ENCODE measurements at places on chromosomes 3 and 15.

DNA sequence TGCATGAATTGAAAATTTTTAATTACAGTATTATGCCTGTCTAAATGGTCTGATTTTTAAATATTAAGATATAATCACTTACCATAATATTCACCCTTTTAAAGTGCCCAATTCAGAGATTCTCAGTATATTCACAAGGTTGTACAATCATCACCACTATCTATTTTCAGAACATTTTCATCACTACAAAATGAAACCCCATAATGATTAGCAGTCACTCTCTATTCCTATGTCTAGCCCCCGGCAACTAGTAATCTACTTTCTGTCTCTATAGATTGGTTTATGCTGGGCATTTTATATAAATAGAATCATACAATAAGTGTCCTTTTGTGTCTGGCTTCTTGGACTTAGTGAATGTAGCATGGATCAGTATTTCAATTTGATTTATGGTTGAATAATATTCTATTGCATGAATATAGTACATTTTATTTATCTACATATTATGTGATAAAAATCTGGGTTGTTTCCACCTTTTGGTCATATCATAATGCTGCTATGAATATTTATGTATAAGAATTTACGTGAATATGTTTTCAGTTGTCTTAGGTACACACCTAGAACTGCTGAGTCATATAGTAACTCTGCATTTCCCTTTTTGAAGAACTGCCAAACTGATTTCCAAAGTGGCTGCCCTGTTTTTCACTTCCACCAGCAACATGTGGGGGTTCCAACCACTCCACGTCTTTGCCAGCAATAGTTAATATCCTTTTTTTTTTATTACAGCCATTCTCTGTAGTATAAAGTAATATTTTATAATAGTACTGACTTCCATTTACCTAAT, 485.7 kb upstream of the ZNF385D start:
- no peak for DNase-seq

DNA sequence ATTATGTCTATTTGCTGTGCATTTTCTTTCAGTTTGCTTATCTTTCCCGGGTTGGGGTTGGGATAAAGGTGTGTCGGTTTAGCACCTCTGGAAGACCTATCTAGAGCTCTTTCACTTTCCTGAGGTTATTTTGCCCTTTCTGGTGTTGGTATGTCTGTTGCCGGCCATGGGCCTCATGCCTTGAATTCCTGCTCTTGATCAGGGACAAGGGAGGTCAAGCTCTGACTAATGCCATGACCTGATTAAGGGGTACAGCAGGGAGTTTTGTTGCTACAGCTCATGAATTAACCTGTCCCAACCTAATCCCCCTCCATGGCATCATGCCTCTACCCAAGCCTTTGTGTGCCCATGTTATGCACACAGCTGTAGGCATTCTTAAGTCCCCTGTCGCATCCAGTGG, 70.5 kb upstream of the GOLGA6B start:
- DNase-seq, result no peak

GRCh38 chr3:132242790-132243189, 74.4 kb upstream of the ACP3 start:
- DNase-seq, result no peak

DNA sequence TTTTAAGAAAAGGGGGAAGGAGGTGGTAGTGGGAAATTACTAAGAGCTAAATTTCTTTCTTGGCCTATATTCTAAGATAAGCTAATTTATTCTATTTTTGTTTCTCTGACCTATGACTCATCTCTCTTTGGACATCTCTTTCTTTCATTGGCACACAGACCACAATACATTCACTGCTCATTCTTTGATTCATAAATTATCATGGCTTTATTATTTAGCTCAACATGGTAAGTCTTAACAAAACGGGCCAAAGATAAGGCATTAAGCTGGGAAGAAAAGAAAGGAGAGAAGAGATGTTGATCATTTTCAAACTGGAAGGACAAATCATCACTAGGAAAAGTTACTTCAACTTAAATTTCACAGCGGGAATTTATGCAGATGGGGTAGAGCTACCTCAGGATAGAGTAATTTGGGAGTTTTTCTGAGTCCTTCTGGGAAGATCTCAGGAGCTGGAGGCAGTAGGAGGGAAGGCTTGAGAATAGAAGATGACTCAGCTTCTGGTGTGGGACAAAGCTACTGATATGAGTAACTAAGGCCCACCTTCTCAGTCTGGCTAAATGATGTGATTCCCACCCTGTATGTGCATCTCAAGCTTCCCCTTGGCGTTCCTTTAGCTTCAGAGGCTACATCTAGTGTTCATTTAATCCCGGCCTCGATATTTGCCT, 7.5 kb upstream of the ALCAM start:
- no peak for DNase-seq

GRCh38 chr3:3603351-3603750, 195.9 kb upstream of the LRRN1 start:
- DNase-seq, result no peak

DNA sequence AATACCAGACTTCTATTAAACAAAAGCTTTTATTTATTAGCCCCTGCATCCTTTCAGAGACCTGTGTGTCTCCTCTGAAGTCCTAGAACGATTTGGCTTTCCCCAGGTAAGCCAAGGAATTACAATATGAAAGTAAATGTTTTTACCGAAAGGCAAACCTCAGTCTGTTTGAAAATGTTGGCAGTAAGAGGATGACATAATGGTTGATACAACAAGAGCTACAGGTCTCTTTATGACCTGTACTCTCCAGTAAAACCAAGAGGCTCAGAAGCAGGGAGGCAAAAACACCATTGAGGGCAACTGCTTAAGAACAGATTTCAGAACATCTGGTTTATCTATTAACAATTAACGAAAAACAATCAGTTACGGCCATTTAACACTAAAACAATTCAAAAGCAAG, 107.8 kb downstream of the ADAM10 start:
- no peak for DNase-seq

Data from stimulated activated CD8-positive, alpha-beta memory T cell treated with anti-CD3 and anti-CD28 coated beads, Interleukin-4, amount 100 ng/mL, for 1 hour (primary cell).